ENCODE measurements at places on chromosomes 3 and 15.

DNA sequence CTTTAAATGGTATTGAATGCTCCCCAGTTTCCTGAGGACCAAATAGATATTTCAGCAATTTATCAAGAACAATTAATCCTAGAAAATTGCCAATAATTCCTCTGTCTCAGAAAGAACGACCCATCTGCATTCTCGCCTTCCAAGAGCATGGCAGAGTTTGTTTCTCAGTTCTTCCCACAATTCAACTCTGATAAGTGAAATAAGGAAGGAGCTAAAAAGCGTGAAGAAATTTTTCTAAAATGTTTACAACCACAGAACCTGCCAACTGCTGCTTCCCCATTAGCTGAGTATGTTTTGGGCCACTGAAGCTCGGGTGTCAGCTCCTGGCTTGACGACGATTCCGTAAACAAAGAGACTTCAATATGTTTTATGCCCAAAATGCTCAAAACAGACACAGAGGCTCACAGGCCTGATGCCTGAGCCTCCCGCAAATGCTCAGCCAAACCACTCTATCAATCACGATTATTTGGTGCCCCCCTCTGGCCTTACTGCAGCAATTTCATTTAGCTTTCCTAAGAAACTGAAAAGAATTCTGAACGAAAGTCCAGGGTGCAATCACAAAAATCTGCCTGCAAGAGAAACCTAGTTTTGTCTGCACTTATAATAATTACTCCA is 259.2 kb upstream of the CCDC54 start:
- DNase-seq = no peak
- no peaks in the 10 kb centered on the region for H3K36me3 ChIP-seq
- peaks cover 34% of the 10 kb centered on the region for H3K4me1 ChIP-seq
- H3K4me3 ChIP-seq = no peak overlapping the region

- no peaks in the 10 kb centered on the region for H3K27me3 ChIP-seq
- H3K4me3 ChIP-seq = no peak overlapping the region
- no peaks in the 10 kb centered on the region for H3K36me3 ChIP-seq
- no peak overlapping the region for H3K27ac ChIP-seq
- peaks cover 34% of the 10 kb centered on the region for H3K4me1 ChIP-seq
Observed at GRCh38 chr3:54046641-54047214, 75.6 kb upstream of the CACNA2D3 start.

DNA sequence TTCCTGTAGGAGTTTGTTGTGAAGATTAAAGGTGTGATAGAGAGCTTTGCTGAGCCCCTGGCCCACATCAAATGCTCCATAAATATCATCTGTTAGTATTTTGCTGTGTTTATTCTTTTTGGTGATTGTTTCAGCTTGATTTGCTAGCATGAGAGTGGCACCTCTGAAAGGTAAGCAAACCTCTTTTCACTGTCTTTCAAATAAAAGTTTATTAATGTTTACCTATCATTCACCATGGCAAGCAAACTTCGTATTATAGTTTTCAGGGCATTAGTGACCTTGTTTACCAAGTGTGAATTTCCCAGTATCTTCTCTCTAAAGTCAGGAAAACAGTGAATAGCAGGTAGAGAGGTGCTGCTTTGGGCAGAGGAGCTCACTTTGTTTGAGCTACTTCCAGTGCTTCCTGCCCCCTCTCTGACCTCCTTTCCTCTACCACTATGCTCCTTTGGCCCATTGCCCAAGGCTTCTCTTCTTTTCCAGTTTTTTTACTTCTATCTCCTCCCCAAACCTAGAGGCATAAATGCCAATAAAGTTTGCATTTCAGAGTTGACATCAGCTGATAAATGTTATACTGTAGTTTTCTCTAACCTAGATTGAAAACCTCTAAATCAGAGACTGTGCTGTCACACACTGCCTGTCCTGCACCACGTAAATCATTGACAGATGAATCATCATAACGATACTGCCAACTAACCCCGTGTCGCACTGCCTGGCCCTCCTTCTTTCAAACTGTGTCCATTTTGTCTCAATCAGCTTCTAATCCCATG is 569.0 kb downstream of the TUSC7 start:
- H3K36me3 ChIP-seq = no peaks in the 10 kb centered on the region
- no peaks in the 10 kb centered on the region for H3K27me3 ChIP-seq
- no peak overlapping the region for H3K27ac ChIP-seq
- DNase-seq = no peak
- no peak overlapping the region for H3K4me3 ChIP-seq

GRCh38 chr3:115986555-115987207 is 363.4 kb downstream of the GAP43 start:
- no peak overlapping the region for H3K4me3 ChIP-seq
- H3K36me3 ChIP-seq = no peaks in the 10 kb centered on the region
- no peak overlapping the region for H3K27ac ChIP-seq
- no peaks in the 10 kb centered on the region for H3K4me1 ChIP-seq

DNA sequence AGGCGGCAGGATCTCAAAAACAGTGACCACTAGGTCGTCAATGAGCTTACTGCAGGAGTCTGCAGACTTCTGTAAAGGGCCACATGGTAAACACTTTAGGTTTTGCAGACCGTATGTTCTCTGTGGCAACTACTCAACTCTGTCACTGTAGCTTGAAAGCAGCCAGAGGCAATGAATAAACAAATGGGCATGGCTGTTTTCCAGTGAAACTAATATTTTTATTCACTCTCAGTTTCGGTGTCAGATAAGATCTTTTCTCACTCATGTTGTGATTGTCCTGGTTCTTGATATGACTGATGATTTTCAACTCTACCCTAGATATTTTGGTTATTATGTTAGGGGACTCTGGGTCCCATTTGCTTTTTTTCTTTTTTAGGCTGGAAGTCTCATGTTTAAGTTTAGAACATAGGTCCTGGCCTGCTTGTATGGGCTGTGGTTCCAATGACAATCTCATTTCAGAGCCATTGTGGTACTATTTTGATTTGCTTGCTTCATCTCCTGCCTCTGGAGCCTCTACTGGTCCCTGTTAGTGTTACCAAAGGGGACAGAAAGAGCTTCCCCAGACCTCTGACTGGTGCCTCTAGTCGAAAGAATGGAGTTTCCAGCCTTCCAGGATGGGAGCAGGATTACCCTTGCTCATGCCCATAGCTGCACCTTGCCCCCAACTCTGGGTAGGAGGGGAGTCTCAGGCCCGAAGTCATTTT is 222.0 kb downstream of the STT3B start:
- no peaks in the 10 kb centered on the region for H3K27me3 ChIP-seq
- DNase-seq = no peak
- no peak overlapping the region for H3K27ac ChIP-seq
- peaks cover 11% of the 10 kb centered on the region for H3K4me1 ChIP-seq
- no peaks in the 10 kb centered on the region for H3K36me3 ChIP-seq

GRCh38 chr3:21109056-21109455 is 642.0 kb downstream of the ZNF385D start:
- H3K36me3 ChIP-seq = no peaks in the 10 kb centered on the region
- H3K4me3 ChIP-seq = no peak overlapping the region
- no peak for DNase-seq
- no peak overlapping the region for H3K27ac ChIP-seq

DNA sequence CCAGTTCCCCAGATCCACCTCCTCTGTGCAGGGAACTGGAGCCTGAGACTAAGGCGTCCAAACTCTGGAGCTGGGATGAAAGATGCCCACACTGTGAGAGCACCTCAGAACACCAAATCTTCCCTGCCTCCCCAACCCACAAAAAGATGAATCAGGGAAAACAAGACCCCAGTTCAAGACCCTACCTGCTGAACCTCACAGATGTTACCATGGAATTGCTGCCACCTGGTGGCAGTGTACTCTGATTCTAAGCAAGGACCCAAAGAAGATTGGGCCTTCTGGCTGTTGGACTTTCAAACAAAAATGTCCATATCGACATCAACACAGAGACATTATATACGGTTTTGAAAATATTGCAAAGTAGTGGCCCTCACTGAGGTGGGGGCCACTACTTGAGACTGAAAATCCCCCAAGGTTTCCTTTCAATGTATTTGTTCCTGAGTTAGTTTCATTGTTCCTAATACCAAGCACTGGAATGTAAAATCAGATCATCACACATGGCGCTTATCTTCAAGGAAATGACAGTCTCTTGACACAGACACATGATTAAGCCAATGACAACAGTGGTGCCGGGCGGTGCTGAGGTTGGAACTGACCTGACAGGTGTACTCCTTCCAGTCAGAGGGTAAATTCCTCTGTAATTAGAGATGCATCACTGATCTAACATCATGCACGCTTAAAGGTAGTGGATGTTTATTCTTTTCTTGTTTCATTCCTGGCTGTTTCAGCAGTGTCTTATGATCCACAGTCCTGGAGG is 67.6 kb downstream of the SLC6A11 start:
- peaks cover 91% of the 10 kb centered on the region for H3K27me3 ChIP-seq
- no peak overlapping the region for H3K4me3 ChIP-seq
- DNase-seq = no peak
- no peaks in the 10 kb centered on the region for H3K36me3 ChIP-seq
- no peaks in the 10 kb centered on the region for H3K4me1 ChIP-seq

- DNase-seq = no peak
- H3K4me3 ChIP-seq = no peak overlapping the region
- no peaks in the 10 kb centered on the region for H3K36me3 ChIP-seq
- H3K4me1 ChIP-seq = no peaks in the 10 kb centered on the region
Observed at GRCh38 chr3:78969483-78969882, 798.3 kb downstream of the ROBO1 start.

DNA sequence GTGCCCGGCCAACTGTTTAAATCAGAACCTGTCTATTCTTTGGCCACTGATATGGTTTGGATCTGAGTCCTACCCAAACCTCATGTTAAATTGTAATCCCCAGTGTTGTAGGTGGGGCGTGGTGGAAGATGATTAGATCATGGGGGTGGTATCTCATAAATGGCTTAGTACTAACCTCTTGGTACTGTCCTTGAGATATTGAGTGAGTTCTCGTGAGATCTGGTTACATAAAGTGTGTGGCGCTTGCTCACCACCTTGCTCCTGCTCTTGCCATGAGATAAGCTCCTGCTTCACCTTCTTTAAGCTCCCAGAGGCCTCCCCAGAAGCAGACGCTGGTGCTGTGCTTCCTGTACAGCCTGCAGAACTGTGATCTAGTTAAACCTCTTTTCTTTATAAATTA is 42.4 kb downstream of the REC114 start:
- peaks cover 13% of the 10 kb centered on the region for H3K4me1 ChIP-seq
- H3K4me3 ChIP-seq = no peak overlapping the region
- no peaks in the 10 kb centered on the region for H3K27me3 ChIP-seq

- H3K27ac ChIP-seq = peak overlapping the region; percentile 93
- DNase-seq = peak; percentile 56
- H3K4me1 ChIP-seq = peaks cover 67% of the 10 kb centered on the region
- H3K4me3 ChIP-seq = peak overlapping the region; percentile 32
- no peaks in the 10 kb centered on the region for H3K27me3 ChIP-seq
Observed at GRCh38 chr3:17158941-17159682, 274.4 kb downstream of the PLCL2 start.

GRCh38 chr3:3772920-3773319 is 26.3 kb upstream of the LRRN1 start:
- H3K27me3 ChIP-seq = no peaks in the 10 kb centered on the region
- H3K27ac ChIP-seq = no peak overlapping the region
- H3K4me3 ChIP-seq = no peak overlapping the region

- H3K4me3 ChIP-seq = no peak overlapping the region
- DNase-seq = no peak
Observed at GRCh38 chr3:126113733-126114442, 30.0 kb upstream of the SLC41A3 start.

- no peak overlapping the region for H3K4me3 ChIP-seq
- no peaks in the 10 kb centered on the region for H3K27me3 ChIP-seq
- no peaks in the 10 kb centered on the region for H3K36me3 ChIP-seq
Observed at GRCh38 chr3:53140847-53141845, 10.9 kb upstream of the RFT1 start.

DNA sequence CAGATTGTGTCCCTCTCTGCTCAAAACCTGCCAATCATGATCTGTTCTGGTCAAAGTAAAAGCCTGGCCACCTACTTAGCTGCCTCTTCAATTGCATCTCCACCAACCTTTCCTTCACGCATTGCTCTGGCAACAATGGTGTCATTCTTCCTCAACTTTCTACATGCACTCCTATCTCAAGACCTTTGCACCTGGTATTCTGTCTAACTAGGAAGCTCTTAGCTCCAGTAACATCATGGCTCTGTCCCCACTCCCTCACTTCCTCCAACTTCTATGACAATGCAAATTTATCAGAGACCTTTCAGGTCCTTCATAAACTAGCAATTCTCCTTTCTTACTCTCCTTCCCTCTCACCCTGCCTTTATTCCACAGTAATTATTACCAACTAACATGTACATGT is 267.4 kb upstream of the ARL6 start:
- no peak overlapping the region for H3K27ac ChIP-seq
- no peaks in the 10 kb centered on the region for H3K4me1 ChIP-seq
- no peak for DNase-seq

DNA sequence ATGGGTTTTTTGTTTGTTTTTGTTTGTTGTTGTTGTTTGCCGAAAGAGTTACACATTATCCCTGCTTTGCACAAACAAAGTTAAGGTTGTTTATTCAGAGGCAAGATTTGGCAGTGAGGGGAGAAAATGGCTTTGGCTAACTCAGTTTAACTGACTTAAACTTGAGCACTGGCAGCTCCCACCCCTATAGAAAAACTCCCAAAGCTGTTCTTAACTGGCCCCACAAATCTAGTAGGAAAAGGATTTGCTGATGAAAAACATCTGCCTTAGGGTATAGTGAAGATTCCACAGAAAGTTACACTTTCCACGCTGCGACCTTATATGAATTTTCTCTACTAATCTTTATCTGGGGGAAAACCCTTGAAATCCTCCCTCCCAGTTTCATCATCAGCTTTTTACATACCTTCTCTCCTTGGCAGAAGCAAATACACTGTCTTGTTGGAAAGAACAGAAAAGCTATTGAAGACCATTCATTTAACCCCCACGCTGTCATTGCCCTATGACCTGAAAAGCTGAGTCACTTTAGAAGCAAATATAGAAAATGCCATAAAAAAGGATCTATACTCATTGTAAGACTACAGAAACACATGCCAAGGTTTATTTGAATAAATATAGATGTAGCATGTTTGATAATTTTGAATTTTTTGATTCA is 551.7 kb downstream of the NR2F2 start:
- no peak overlapping the region for H3K27ac ChIP-seq
- H3K36me3 ChIP-seq = no peaks in the 10 kb centered on the region
- no peaks in the 10 kb centered on the region for H3K4me1 ChIP-seq
- peaks cover 4% of the 10 kb centered on the region for H3K27me3 ChIP-seq
- no peak overlapping the region for H3K4me3 ChIP-seq

DNA sequence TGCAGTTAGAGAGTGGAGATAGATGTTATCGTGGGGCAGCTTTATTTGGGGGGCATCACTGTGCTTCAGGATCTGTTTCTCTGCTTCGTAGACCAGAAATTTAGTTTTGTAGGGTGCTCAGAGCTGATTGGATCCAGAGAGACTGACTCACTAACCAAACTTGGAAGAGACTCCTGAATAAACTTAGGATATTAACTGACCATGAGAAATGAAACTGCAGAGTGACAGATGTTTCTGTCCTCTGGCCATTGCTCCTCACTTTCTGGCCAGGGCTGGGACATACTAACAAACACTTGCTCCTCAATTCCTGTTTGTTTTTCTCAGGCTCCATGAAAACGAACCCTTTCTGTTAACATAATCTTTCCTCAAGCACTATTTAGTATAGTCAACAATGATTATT is 4.3 kb downstream of the ZNF592 start:
- H3K27ac ChIP-seq = peak overlapping the region; percentile 43
- no peak for DNase-seq
- H3K4me1 ChIP-seq = peaks cover 82% of the 10 kb centered on the region
- H3K4me3 ChIP-seq = no peak overlapping the region
- no peaks in the 10 kb centered on the region for H3K36me3 ChIP-seq

- H3K36me3 ChIP-seq = no peaks in the 10 kb centered on the region
- peaks cover 44% of the 10 kb centered on the region for H3K4me1 ChIP-seq
- no peaks in the 10 kb centered on the region for H3K27me3 ChIP-seq
- H3K4me3 ChIP-seq = no peak overlapping the region
- H3K27ac ChIP-seq = peak overlapping the region; percentile 59
Observed at GRCh38 chr3:124266487-124266886, 274.6 kb upstream of the ROPN1 start.

Measured in left ventricle myocardium inferior (tissue), 1 donor.